ENCODE measurements at places on chromosomes 3 and 15.
A peak's percentile ranks its signal among the peaks of the same experiment; 100 is the strongest.

DNA sequence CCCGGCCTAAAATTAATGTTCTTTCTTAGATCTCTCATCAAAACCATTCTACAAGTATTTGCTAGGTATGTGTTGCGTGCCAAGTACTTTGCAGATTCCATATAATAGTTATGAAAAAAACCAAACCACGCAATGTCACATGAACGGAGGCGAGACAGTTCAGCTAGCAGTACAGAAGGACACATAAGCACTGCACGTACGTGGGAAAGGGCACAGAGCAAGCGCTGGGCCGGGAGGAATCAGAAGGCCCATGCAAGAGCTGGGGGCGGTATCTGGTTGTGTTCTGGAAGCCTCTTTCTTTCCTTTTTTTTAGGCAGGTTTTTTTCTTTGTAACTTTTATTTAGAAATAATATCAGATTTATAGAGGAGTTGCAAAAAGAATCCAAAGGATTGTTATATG lies 11.3 kb downstream of the PDIA5 start:
- DNase-seq: no peak

DNA sequence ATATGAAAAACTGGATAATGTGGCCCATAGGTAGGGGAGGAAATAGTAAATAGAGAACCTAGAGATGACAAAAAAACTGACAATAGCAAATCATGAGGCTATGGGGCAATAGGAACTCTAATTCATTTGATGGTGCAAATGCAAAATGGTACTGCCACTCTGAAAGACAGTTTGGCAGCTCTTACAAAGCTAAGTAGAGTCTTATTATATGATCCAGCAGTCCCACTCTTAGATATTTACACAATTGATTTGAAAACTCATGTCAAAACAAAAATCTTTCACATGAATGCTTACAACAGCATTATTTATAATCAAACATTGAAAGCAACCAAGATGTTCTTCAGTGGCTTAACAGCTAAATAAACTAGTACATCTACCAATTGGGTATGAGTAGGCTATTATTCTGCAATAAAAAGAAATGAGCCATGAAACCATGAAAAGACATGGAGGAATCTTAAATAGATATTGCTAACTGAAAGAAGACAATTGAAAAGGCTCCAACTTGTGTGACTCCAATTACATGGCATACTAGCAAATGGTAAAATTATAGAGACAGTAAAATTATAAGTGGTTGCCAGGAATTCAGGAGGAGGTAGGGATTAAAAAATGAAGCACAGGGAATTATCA lies 321.8 kb upstream of the STAC start:
- DNase-seq: no peak

DNA sequence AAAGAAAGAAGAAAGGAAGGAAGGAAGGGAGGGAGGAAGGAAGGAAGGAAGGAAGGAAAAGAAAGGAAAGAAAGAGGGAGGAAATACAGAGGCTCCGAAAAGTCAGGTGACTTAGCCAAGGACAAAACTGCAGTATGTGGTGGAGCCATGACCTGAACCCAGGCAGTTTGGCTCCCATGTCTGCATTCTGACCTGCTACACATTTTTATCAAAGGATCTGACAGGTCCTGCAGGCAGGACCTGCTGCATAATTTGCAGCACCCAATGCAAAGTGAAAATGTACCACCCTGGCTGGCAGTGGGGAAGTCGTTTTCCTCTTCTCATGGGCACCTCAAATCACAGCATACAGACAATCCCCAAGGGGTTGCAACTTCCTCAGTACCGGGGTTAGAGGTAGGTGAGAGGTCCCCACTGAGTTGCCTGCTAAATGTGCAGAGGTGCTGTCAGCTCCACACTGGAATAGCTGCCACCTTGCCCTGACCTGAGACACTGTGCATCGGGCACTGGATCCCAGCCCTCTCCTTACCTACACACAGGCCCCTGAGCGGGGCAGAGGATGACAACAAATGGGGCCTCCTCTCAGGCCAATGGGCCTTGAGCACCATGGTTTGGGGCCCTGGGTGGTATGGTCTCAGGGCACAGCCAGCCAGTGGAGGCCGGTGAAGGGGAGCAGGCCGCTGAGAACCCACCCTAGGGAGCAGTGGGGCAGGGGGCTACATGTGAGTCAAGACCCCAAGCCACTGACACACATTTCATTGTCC lies 175.1 kb downstream of the SHQ1 start:
- DNase-seq: no peak

DNA sequence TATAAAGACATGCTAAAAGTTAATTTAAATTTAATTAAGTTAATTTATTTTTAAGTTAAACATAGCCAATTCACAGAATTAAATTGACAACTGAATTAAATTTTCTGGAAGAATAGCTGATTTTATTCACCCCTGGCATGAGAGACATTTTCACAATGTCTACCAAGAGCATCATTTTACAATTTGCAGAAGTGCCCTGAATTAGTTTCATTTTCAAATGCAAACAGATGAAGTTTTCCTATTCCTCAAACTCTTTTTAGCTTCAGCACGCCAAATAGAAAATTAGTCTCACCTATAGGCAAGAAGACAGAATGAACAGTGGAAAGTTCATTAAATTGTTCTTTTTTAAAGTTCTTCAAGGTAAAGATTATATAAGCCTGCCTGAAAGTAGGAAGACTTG lies 259.3 kb downstream of the ZBBX start:
- DNase-seq: no peak

GRCh38 chr3:190034446-190034845 lies 86.3 kb downstream of the P3H2 start:
- no peak for DNase-seq

- no peak for DNase-seq
Measured at GRCh38 chr3:31522152-31522551, 10.6 kb upstream of the STT3B start.

GRCh38 chr3:46483825-46484224 lies 14.0 kb upstream of the RTP3 start:
- no peak for DNase-seq

GRCh38 chr15:57727031-57727430 lies 20.5 kb downstream of the POLR2M start:
- DNase-seq: no peak

- peak; percentile 39 for DNase-seq
Measured at GRCh38 chr3:11808231-11808630, 38.5 kb downstream of the TAMM41 start.

DNA sequence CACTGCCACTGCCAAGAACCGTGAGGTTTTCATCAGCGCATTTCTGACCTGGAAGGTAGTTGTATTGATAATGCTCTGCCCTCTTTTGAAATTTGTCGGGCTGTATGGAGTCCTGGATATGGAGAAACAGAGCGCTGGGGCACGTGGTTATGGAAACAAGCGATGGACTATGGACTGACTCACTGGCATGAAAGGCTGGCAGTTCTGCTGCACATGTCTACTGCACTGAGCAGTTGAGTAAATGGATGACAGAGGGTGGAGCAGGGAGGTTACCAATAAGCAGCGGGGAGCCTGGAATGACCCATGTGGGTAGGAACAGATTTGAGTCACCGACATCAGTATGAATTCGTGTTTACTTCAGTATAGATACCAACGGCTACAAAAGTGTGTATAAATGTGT lies 429.5 kb downstream of the OCA2 start:
- no peak for DNase-seq

GRCh38 chr3:48952510-48953118 lies 34.0 kb downstream of the ARIH2 start:
- peak; percentile 10 for DNase-seq

DNA sequence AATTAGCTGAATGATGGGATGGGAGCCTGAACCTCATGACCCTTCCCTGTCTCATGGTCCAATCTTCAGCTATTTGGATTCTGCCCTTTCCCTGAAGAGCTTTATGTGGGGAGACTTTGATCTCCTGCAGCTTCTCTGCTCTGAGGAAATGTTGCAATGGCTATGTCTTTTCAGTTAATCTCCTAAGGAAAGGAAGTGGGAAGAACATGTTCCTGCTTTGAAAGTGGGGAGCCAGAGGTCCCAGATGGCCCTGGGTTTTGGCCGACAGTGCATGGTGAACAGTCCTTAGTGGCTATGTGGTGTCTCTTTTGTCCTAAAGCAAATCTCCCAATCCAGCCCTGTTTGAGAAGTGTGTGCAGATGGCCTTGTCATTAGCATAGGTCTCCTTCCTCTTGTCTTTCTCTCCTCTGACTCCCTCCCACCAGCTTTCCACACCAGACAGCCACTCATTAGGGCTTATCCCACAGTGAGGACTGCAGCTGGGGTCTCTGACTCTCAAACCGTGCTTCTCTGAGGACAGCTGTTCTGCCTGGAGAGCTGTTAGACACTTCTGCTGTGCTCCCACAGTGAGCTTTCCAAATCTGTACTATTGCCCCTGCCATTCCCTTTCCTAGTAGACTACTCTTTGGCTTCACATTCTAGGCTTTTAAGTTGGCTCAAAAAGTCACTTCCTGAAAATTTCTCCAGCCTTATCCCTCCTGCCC lies 365.8 kb upstream of the UMPS start:
- DNase-seq: peak; percentile 45

DNA sequence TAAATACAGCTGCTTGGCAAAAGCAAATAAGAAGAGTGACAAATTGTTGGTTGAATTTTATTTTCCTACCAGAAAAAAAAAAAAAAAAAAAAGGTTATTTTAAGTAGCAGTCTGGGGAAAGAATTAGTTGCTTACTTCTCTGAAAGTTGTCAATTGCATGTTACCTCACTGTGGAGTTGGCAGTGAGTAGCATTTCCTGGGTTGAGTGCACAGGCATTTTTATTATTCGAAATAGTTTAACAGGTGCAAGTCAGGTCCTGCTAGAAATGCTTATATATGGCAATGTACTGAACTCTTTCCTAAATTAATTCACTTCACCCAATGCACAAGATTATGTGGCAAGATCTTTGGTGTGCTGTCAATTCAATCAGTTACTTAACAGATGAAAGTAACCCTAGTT lies 680.6 kb downstream of the EPHA3 start:
- peak; percentile 35 for DNase-seq

- DNase-seq: no peak
Measured at GRCh38 chr3:179967622-179968021, 69.1 kb downstream of the PEX5L start.

GRCh38 chr15:55574096-55574495 lies 14.0 kb downstream of the PYGO1 start:
- no peak for DNase-seq

DNA sequence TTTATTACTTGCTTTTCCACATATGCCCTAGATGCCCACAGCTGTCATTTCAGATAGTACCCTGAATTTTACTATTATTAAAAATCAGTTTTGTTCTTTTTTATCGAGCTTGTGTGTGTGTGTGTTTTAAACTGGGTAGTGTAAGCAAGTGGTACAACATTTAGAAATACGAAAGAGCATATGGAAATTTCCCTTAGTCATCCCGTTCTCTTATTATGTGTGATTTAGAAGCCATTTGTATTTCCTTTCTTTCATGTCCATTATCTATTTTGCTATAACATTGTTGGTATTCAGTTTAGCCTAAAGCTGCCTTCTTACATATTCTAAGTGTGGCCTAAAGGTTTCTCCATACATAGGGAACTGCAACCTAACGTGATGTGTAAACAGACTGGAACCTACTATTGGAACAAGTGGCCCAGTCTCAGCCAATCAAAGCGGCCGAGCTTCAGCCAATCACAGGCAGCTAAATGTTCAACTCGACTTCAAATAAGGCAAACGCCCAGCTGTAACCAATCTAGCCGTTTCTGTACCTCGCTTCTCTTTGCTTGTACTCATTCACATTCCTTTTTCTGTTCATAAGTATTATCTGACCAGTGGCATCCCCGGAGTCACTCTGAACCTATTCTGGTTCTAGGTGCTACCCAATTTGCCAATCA lies 14.7 kb upstream of the SYN2 start:
- no peak for DNase-seq

DNA sequence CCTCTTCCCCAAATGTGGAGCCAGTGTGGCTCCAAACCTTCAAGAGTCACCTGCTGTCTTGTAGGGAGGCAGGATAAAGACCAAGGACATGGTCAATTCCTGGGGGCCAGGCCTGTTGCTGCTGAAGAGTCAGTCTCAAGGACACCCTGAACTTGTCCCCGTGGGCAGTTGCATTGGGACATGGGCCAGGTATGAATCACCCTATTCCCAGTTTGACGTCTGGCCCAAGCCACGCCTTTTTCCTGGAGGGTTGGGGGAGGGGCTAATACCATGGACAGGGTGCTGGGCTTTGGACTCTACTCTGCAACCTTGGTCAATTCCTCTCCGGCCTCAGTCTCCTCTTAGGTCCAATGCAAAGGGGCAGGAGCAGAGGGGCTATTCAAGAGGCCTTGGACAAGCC lies 10.4 kb downstream of the ATP2B2 start:
- no peak for DNase-seq

GRCh38 chr3:7684182-7684715 lies 817.4 kb upstream of the LMCD1 start:
- no peak for DNase-seq

- DNase-seq: no peak
Measured at GRCh38 chr3:52268036-52268435, 10.4 kb downstream of the WDR82 start.

DNA sequence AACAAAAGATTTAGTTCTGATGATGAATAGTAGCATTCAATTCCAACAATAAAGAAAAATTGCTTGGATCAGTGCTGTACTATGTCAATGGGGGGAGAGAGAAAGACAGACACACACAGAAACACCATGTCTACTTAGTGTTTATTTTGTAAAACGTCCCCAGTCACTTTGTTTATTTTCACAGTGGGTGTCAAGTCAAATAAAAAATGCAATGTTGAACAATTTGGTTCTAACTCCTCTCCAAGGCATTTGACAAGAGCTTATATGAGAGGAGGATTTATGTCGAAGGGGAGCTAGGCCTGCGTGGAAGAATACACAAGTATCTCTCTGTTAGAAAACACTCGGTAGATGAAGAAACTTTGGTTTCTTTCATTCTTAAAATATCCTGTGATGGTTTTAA lies 201.7 kb upstream of the SLC2A2 start:
- no peak for DNase-seq

DNA sequence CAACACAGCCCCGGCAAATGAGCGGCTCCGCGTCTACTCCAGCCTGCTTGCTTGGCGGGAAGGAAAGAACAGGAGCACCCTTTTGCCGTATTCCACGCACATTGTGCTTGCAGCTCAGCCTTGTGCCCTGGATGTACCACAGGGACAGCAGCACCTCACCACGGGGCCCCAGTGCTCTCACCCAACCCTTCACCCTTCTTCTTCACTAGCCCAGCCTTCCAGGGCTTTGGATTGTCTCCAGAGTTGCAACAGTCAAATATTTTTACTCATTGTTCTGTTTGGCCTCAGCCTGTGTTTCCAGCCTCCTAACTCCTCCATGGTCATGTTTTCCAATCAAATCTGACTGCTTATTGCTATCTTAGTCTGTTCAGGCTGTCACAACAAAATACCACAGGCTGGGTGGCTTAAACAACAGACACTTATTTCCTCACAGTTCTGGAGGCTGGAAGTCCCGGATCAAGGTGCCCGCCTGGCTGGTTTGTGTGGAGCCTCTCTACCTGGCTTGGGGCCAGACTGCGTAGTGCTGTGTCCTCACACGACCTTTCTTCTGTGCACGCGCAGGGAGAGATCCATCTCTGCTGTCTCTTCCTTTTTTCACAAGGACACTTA lies 79.2 kb upstream of the ABHD17C start:
- DNase-seq: peak; percentile 72

- DNase-seq: no peak
Measured at GRCh38 chr3:120021523-120021922, 72.7 kb downstream of the GSK3B start.

GRCh38 chr15:56736881-56737707 lies 3.8 kb upstream of the ZNF280D start:
- no peak for DNase-seq

All from tongue (tissue), 3 donors.